DND-41 (cell line): ENCODE measurements at places on chromosomes 2 and 18.

DNA sequence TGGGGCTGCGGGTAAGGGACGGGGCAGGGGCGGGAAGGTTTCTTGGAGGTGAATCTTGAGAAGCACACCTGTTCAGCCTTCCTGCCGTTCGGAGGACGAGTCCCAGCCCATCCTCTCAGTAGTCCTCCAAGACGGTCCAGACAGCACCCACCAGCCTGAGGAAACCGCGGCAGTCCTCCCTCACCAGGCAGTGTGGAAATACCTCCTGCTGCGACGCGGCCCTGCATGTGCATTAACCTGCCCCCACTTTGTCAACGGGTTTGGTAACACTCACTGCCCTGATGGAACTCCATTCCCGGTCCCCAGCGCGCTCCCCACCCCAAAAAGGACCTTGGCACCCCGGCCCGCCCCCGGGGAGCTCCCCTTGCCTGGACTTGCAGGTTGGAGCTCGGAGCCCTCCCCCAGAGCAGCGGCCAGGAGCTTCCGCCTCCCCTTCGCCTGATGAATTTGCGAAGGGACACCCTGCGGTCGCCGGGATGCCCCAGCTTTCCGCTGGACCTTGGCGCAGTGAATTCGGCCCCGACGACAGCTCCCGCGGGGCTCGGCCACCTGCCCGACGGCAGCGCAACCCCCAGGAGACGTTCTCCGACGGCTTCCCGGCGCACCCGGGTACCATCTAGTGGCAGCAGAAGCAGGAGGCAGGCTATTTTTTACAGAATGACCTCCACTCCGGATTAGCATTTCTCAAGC lies 31.5 kb downstream of the ACVR1C start:
- no peaks in the 10 kb centered on the region for H3K4me1 ChIP-seq
- H3K27ac ChIP-seq = no peak overlapping the region
- H3K27me3 ChIP-seq = peaks cover 7% of the 10 kb centered on the region
- H3K4me3 ChIP-seq = no peak overlapping the region
- H3K36me3 ChIP-seq = no peaks in the 10 kb centered on the region
- DNase-seq = no peak

DNA sequence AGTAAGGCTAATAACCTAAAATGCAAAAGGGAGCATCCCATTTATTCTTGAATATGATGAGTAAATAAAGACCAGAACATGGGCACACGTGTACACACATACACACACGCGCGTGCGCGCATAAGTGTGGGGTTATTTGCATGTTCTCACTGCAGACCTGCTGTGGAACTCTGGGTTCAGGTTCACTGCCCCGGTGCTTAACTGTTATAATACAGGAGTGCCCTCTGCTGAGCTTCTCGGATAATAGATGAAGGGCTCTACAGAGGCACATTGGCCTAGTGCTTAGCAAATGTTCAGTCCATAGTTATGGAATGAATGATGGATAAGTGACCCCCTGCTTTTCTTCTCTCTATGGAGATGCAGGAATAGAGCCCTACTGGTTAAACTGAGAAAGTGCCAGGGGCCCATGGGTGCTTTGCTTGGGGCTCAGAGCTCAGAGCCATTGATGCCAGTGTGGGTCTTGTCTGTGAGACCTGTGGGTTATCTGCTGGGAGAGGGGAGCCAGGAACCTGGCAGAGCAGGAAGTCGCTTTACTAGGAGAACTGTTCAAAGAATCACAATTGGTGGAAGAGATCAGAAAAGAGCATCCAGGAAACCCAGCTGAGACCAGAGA lies 3.6 kb upstream of the ARL4C start:
- DNase-seq = peak; percentile 75
- H3K27me3 ChIP-seq = no peaks in the 10 kb centered on the region
- peaks cover 9% of the 10 kb centered on the region; the same call in 1 of the 2 replicates for H3K36me3 ChIP-seq
- no peak overlapping the region; the same call in 1 of the 2 replicates for H3K27ac ChIP-seq
- H3K4me1 ChIP-seq = peaks cover 15% of the 10 kb centered on the region

- H3K4me3 ChIP-seq = no peak overlapping the region
- no peak for DNase-seq
- H3K27ac ChIP-seq = no peak overlapping the region
- no peaks in the 10 kb centered on the region for H3K36me3 ChIP-seq
- H3K27me3 ChIP-seq = no peaks in the 10 kb centered on the region
- no peaks in the 10 kb centered on the region for H3K4me1 ChIP-seq
Observed at GRCh38 chr2:227188292-227188691, 23.9 kb downstream of the COL4A3 start.

GRCh38 chr2:241109210-241110088 lies 7.4 kb upstream of the MTERF4 start:
- no peaks in the 10 kb centered on the region for H3K27me3 ChIP-seq
- DNase-seq = no peak
- H3K4me3 ChIP-seq = no peak overlapping the region
- no peak overlapping the region for H3K27ac ChIP-seq

GRCh38 chr2:1378456-1379150 lies 34.7 kb upstream of the TPO start:
- no peaks in the 10 kb centered on the region for H3K27me3 ChIP-seq
- no peak overlapping the region for H3K4me3 ChIP-seq
- H3K36me3 ChIP-seq = no peaks in the 10 kb centered on the region
- 0 out of 2 replicates have a peak, but pooled peaks cover 5% of the 10 kb centered on the region for H3K4me1 ChIP-seq
- no peak overlapping the region for H3K27ac ChIP-seq

DNA sequence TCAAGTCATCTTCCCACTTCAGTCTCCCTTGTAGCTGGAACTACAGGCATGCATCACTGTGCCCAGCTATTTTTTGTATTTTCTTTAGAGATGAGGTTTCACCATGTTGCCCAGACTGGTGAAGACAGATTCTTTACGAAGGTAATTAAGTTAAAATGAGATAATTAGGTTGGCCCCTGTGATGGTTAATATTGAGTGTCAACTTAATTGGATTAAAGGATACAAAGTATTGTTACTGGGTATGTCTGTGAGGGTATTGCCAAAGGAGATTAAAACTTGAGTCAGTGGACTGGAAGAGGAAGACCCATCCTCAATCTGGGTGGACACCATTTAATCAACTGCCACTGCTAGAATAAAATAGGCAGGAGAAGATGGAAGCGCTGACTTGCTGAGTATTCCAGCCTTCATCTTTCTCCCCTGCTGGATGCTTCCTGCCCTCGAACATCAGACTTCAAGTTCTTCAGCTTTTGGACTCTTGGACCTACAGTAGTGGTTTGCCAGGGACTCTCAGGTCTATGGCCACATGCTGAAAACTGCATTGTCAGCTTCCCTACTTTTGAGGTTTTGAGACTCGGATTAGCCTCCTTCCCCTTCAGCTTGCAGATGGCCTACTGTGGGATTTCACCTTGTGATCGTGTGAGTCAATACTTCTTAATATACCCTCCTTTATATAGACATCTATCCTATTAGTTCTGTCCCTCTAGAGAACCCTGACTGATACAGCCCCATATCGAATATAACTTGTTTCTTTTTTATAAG lies 269.1 kb downstream of the TMX3 start:
- no peaks in the 10 kb centered on the region for H3K27me3 ChIP-seq
- no peak overlapping the region for H3K4me3 ChIP-seq
- H3K36me3 ChIP-seq = no peaks in the 10 kb centered on the region
- DNase-seq = no peak

DNA sequence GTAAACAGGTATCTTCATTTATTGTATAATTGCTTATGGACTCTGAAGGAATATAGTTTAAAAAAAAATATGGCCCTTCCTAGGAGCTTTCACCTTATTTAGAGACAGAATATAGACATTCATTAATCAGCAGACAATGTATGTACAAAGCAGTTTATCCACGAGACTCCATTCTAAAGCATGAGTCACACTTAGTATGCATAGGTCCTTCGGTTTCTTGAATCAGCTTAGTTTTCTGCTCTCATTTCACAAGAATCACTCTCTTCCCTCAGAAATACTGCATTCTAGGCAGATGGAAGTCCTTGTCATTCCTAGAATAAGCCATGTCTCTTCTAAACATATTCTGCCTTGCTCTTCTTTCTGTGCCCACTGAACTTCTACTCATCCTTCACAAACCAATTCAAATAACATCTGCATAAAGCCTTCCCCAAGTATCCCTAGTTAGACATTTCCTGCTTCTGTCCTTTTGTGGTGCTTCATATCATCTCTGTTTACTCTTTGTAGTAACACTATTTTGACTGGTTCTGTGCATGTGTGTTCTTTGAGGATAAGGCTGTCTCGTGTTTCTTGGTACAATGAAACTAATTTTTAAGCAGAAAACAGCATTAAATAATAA lies 84.5 kb downstream of the PTRHD1 start:
- peaks cover 39% of the 10 kb centered on the region for H3K36me3 ChIP-seq
- H3K27me3 ChIP-seq = no peaks in the 10 kb centered on the region
- DNase-seq = no peak
- no peak overlapping the region for H3K27ac ChIP-seq
- no peaks in the 10 kb centered on the region for H3K4me1 ChIP-seq
- no peak overlapping the region for H3K4me3 ChIP-seq

DNA sequence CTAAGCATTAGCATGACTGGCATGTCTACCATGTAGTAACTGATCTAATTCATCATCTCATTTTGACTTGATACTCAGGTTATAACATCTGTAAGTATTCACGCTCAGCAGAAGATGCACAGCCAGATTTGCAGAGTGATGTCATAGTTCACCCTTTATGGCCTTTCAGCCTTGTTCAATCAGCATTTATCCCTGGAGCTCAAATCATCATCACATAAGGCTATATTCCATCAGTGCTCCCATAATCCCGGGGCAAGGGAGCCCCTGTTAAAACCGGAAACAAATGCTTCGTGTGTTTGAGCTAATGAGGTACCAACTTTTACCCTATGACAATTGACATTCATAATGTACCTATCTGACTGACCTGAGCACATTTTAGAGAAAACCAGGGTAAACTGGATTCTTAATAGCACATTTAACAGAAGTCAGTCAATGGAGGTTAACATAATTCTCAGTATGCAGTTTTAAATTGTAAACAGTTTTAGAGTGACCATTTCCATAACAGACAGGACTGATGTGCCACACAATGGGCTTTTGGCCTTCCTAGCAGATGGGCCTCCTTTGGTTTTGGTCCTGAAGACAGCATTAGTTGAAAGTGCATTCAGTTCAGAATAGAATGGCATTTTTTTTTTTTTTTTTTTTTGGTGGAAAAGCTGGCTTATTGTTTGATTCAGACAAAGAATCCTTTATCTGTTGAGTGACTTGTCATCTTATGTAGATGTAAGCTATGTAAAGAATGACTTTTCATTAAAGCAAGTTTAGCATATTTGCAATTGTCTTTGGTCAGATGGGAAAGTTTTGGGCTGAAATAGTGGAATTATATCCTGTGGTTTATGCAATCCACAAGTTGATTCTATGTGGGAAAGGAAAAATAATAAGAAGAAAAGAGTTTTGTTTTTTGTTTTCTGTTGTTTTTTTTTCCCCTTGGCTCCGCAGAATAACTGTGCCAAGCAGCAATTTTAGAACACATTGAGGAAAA lies 866.0 kb upstream of the ACVR2A start:
- H3K27ac ChIP-seq = no peak overlapping the region
- H3K27me3 ChIP-seq = no peaks in the 10 kb centered on the region

GRCh38 chr2:170322140-170322766 lies 144.3 kb downstream of the MYO3B start:
- peaks cover 5% of the 10 kb centered on the region for H3K27me3 ChIP-seq
- no peak overlapping the region for H3K27ac ChIP-seq
- H3K36me3 ChIP-seq = no peaks in the 10 kb centered on the region

GRCh38 chr2:239548451-239548871 lies 147.6 kb upstream of the HDAC4 start:
- H3K4me3 ChIP-seq = peak overlapping the region; percentile 17; the same call in 1 of the 2 replicates
- no peaks in the 10 kb centered on the region for H3K36me3 ChIP-seq
- H3K4me1 ChIP-seq = peaks cover 100% of the 10 kb centered on the region
- H3K27me3 ChIP-seq = no peaks in the 10 kb centered on the region
- H3K27ac ChIP-seq = peak overlapping the region; percentile 96

DNA sequence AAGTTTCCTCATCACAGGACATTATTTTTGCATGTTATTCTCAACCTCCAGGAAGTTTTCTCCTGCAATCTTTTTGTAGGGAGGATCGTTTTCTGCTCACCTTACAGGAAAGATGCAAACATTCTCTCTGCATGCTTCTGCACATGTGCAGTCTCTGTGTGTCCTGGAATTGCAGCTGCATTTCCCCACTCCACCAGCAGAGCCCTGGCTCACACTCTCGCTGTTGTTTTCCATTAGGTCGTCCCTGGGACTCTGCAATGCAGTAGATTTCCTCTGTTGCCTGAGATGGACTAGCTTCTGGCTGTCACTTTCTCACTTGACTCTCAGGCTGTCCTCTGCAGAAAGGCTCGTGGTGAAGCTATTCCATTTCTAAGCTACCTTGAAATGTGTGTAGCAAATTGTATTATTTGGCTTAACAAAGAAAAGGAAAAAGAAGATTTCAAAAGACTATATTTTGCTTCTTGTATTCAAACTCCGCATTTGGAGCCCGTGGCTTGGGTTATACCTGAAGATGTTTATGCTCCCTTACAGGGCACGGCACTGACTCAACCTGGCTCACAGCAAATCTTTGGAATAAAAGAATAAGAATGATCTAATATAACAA lies 346.7 kb downstream of the RAD51AP2 start:
- H3K4me1 ChIP-seq = no peaks in the 10 kb centered on the region
- H3K4me3 ChIP-seq = no peak overlapping the region
- H3K36me3 ChIP-seq = no peaks in the 10 kb centered on the region
- no peak for DNase-seq
- no peak overlapping the region for H3K27ac ChIP-seq

- no peaks in the 10 kb centered on the region for H3K4me1 ChIP-seq
- peaks cover 8% of the 10 kb centered on the region for H3K27me3 ChIP-seq
- H3K27ac ChIP-seq = no peak overlapping the region
- H3K36me3 ChIP-seq = no peaks in the 10 kb centered on the region
- no peak overlapping the region for H3K4me3 ChIP-seq
Observed at GRCh38 chr2:64342195-64343099, 111.5 kb upstream of the LGALSL start.

DNA sequence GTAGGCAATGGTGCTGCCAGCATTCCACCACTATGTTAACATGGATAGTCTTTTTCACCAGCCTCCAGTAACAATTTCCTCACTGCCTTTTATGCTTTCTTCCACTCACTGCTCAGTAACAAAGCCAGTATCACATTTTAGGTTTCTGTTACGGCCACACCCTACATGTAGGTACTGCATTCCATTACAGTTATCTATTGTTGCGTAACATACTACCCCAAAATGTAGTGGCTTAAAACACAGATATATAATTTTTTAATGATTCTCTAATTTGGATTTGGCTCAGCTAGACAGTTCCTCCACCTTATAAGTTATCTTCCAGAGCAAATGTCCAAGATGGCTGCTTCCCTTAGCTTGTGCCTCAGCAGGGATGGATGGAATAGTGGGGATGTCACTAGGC lies 498.7 kb upstream of the ACVR2A start:
- H3K4me1 ChIP-seq = no peaks in the 10 kb centered on the region
- no peak overlapping the region for H3K4me3 ChIP-seq

- peaks cover 5% of the 10 kb centered on the region; the same call in 1 of the 2 replicates for H3K4me1 ChIP-seq
- H3K27me3 ChIP-seq = no peaks in the 10 kb centered on the region
- H3K27ac ChIP-seq = no peak overlapping the region
- no peak overlapping the region for H3K4me3 ChIP-seq
- H3K36me3 ChIP-seq = no peaks in the 10 kb centered on the region
Observed at GRCh38 chr2:110101901-110102803, 13.5 kb downstream of the MALL start.
